Right cardiac atrium (tissue), 5 donors: ENCODE measurements at places on chromosomes 16 and 17. TPM values are rescaled to one million over a fixed set of nuclear protein-coding genes. Genes with fewer than 3 reads are reported as not detected.

DNA sequence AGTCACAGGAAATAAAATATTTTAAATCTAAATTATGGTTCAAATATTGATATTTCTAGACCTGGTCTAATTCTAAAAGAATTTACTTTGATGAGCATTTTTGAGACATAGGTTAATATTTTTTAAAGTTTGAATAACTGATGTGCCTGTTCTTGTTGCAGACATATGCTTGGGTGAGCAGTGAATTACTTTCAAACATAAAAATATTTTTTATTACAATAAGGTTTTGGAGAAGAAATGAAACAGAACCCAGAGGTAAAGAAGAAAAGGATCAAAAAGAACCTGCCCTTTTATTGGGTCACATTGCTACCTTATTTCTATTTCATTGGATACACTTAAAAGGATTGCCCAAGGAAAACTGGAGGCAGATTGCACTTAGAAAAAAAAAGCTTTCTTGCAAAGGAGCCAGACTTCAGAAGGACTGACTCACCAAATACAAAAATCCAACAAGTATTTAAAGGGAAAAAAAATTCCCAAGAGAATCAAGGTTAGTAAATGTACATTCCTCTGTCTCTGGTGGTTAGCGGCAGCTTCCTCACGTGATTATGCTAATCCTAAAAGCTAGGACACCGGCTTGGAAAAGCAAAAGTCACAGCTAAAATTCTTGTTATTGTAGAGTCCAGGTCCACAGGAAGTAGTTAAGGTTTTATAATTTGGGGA, 18.5 kb downstream of the ENPP7 start:
- DNase-seq: no peak

GRCh38 chr17:58412961-58413586, 4.3 kb downstream of the RNF43 start:
- no peak for DNase-seq

DNA sequence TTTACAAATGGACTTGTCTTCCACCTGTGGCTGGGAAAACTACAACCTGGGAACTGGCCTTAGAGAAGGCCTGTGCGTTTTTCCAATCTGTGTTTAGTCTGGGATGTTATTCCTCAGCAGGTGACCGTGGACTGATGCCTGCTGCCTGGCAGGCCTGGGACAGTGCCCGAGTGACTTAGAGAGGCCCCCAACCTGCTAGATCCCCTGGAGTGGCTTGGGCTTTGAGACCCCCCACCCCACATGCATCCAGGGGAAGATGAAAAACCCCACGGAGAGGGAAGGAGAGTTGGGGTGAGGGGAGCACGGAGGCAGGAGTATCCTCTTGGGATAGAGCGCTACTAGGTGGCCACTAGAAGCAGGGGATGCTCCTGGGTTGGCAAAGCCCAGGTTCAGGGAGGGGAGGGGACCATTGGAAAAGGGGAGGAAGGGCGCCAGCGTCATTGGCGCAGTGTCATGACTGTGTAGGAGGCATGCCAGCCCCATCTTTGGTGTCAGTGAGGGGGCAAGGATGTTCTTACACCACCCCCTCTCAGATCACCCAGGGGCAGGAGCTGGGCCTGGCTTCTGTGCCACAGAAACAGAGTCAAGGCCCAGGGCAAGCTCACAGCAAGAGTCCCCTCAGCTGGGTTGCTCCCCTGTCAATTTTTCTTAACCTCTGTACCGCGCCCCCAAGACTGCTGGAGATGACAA, 54.1 kb downstream of the MEAK7 start:
- no peak for DNase-seq

- no peak for DNase-seq
These were observed 23.2 kb upstream of the FAM20A start for GRCh38 chr17:68624381-68624780.

Gene ZFPM1
- total RNA-seq: 8.1 TPM

- DNase-seq: peak; percentile 69
These were observed 5.0 kb downstream of the ABHD15 start for GRCh38 chr17:29561554-29562517.

- peak; percentile 13 for DNase-seq
These were observed 3.2 kb upstream of the EDC4 start for GRCh38 chr16:67869653-67870052.

- peak; percentile 73 for DNase-seq
These were observed 16.9 kb downstream of the DOC2B start for GRCh38 chr17:164303-165235.

- DNase-seq: no peak
These were observed 210.6 kb downstream of the MAP2K4 start for GRCh38 chr17:12231355-12231682.

- no peak for DNase-seq
These were observed 1.0 kb upstream of the ZNF500 start for GRCh38 chr16:4767872-4768548.

GRCh38 chr16:12158428-12158827, 181.9 kb downstream of the SNX29 start:
- no peak for DNase-seq

- no peak for DNase-seq
These were observed 489 bp downstream of the ZC3H18 start for GRCh38 chr16:88570691-88571092.

Gene FBXL16
- 0.38 TPM for total RNA-seq

Gene TLCD1
- total RNA-seq: 3.8 TPM

DNA sequence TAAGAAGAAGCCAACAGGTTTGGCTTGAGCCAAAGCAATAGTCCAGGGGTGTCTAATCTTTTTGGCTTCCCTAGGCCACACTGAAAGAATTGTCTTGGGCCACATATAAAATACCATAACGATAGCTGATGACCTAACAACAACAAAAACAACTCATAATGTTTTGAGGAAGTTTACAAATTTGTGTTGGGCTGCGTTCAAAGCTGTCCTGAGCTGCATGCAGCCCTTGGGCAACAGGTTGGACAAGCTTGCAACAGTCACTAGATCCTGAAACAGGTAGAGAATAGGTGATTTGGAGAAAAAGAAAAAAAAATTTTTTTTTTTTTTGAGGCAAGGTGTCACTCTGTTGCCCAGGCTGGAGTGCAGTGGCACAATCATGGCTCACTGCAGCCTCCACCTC, 4.5 kb downstream of the CRYBA1 start:
- no peak for DNase-seq

Gene CRHR1
- total RNA-seq: not detected

DNA sequence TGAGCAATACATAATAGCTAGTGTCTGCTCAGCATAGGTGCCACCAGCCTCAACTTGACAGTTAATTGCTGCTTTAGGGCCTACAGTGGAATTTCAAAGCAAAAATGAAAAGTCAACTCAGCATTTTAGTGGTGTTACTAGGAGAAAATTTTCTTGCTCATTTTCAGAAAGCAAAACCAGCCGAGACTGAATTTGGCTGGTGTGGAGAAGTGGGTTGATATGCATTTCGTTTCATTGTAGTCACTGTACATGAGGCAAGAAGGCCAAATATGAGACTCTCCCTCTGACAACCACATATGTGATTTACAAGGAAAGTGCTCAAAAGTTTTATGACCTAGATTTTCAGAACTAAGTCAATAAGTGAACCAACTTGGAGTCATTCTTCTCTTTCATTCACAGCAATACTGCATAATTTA, 54.0 kb downstream of the DUSP14 start:
- DNase-seq: no peak

DNA sequence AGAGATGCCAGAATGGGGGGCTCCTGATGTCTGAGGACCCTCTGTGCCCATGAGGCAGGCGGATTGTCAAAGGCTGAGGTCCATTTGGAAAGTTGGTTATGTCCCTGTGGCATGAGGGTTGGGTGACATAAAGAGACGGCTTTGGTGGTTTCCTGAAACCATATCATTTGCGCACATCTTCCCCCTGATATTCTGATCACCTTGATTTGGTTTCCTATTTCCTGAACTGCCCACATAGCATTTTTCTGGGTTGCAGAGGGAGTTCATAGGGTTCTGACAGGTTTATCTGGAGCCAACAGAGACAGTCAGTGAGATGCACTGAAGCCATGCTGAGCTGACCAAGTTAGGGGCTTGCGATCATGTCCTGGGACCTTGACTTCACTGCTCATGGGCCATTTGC, 15.7 kb upstream of the RNF222 start:
- DNase-seq: no peak

GRCh38 chr16:4877380-4877685, 30.1 kb downstream of the UBN1 start:
- DNase-seq: no peak

DNA sequence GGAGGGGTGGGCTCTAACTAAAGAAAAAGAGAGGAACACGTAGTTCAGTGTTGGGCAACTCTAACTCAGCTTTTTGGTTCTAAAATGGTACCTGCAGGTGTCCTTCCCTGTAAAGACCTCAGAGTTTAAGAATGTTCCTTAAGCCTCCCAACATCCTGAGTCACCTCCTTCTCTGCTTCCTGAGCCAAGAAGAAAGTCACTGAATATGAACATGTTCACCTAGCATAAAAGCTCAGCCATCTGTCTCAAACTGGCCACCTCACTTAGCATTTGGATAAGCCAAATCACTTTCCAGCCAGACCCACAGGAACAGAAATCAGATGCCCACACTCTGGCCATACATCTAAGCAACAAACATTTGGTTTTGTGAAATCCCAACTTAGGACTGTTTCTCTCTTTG, 3.7 kb downstream of the TMEM98 start:
- DNase-seq: no peak

DNA sequence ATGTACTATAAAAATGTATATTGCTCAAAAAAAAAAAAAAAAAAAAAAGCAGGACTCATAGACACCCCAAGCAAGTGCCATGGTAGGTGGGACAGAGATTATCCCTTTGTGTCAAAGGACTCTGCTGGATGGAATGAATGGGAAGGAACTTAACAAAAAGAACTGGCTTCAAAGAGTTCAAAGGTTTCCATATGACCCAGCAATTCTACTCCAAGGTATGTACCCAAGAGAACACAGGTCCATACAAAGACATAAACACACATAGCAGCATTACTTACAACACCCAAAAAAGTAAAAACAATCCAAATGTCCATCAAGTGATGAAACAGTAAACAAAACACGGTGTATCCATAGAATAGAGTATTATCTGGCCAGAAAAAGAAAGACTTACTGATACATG, 255.2 kb downstream of the SLC39A11 start:
- no peak for DNase-seq

- no peak for DNase-seq
These were observed 361.5 kb downstream of the SNX29 start for GRCh38 chr16:12337871-12338655.

Gene TAOK2
- total RNA-seq: 40.1 TPM

DNA sequence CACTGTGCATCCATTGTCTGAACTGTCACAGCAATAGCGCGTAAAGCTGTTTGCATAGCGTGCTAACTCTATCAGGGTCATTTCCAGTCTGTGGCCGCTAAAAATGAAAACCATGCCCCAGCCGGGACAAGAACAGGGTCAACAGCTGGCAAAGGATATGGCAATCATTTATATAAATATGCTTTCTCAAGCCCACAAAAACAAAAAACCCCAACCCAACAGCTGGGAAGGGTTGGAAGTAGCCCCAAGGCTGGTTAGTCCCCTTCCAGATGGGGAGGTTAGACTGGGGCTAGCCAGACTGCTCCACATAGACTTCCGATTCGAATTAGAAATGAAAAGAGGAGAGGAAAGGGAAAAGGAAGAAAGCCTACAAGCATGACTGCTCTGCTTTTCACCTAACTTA, 203.3 kb upstream of the TBX2 start:
- DNase-seq: no peak

DNA sequence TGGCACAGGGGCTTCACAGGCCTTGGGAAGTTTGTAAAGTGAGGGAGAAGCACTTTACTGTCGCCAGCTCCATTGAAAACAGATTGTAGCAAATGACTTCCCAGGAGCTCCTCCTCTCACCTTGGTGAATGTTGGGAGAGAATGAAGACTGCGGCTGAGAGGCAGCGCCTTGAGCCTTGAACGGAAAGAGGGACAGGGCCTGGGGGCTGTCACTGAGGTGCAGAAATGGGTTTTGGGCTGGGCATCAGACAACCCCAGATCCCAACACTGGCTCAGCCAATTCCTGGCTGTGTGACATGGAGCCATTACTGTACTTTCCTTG, 603 bp upstream of the MRTFB start:
- no peak for DNase-seq

GRCh38 chr17:45228763-45229539, 7.3 kb downstream of the FMNL1 start:
- peak; percentile 94 for DNase-seq

DNA sequence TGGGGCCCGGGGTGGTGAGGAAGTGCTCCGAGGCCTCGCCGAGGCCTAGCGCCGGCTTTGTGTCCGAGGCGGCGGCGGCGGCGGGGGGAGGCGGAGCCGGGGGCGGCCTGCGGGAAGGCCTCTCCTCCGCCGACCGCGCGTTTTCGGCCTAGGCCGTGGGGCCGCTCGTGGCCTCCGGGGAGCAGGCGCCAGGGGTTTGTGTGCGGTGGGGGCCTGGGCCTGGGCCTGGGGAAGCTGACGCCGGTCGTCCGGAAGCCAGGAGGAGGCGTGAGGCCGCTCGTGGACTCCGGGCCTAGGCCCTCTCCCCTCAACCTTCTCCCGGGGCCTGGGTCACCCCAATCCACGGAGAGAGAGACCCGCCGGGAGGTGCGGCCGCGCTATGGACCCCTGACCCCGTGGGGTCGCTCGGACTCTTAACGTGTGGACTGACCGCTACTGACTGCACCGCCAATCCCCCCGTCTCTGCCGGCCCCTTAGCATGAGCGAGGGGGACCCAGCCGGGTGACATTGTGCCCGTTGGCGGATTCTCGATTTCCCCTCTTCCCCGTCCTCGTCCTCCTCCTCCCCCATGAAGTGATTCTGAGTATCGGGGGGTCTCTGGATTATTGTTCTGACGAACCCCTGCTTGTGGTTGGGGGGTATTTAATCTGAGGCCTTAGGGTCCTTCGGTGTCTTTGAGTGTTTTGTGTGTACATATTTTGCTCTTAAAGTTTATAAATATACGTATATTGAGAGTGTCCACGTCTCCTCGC, 660 bp downstream of the RBBP6 start:
- peak; percentile 88 for DNase-seq

Gene UMOD
- not detected for total RNA-seq

Gene GOT2
- 245 TPM for total RNA-seq

DNA sequence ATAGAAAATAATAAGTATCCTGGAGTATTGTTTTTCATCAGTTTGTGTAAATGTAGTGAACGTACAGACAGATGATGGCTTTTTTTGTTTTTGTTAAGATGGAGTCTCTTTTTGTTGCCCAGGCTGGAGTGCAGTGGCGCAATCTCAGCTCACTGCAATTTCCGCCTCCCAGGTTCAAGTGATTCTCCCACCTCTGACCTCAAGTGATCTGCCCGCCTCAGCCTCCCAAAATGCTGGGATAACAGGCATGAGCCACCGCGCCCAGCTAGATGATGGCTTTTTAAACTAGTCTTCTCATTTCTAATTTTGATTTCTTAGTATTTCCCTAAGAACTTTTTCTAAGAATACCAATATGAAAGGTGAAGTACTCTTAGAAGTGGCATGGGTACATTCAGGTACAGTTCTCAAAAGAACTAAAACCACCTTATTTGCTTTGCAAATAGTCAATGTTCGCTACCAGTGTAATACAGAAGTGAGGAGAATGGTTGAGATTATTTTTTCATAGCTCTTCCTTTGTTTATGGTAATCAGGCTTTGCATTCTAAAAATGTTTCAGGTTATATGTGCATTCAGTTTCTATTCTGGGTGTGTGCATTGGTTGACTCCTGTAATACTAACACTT, 34.2 kb downstream of the TTC19 start:
- no peak for DNase-seq
